Suppressor macrophage treated with lipopolysaccharide for 4 hours (primary cell): ENCODE measurements at places on chromosomes 4 and X.

GRCh38 chr4:183416879-183417755 lies 27.3 kb upstream of the CDKN2AIP start:
- no peak for DNase-seq

DNA sequence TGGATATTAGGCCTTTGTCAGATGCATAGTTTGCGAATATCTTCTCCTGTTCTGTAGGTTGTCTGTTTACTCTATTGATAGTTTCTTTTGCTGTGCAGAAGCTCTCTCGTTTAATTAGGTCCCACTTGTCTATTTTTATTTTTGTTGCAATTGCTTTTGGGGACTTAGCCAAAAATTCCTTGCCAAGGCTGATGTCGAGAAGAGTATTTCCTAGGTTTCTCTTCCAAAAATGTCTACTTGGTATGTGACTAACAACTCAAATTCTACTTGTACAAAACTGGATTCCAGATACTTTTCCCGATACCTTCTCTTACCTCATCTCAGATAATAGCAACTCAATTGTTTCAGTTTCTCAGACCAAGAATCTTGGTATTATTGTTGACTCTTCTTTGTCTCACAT lies 142.4 kb upstream of the GLRA2 start:
- no peak for DNase-seq

- no peak for DNase-seq
Measured at GRCh38 chr4:154478547-154478946, 13.1 kb downstream of the DCHS2 start.

GRCh38 chr4:68288393-68288740 lies 42.9 kb upstream of the TMPRSS11B start:
- DNase-seq: no peak

- no peak for DNase-seq
Measured at GRCh38 chr4:125541836-125542385, 227.2 kb downstream of the FAT4 start.

DNA sequence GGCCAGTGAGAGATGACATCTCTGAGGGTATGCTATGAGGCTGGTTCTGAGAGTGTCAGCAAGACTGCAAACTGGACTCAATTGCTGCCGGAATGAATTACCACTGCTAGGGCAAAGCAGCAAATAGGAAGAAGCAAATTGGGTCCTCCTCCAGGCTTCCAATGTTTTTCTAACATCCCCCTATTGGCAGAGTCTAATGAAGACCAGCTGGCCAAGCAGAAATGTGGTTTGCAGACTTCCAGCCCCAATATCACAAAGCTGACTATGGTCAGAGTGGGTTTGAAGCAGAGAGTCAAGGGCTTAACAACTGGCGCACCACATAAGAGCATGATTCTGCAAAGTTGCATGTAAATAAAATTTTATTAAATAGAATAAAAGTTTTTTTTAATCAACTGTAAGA lies 225.4 kb upstream of the GLRA2 start:
- no peak for DNase-seq

- DNase-seq: peak; percentile 4
Measured at GRCh38 chr4:121838136-121838535, 14.5 kb upstream of the CCNA2 start.

GRCh38 chr4:146343199-146343598 lies 128.9 kb downstream of the REELD1 start:
- DNase-seq: no peak

- no peak for DNase-seq
Measured at GRCh38 chr4:189285377-189285776, 655.3 kb upstream of the FRG1 start.

GRCh38 chr4:153759407-153760316 lies at the start of gene RNF175:
RNF175 (minus strand) TSS chr4:153760024; CDS start chr4:153759862, 162 bp downstream.
- peak; percentile 21 for DNase-seq

- peak; percentile 35 for DNase-seq
Measured at GRCh38 chr4:185730387-185730786, 81.6 kb downstream of the SORBS2 start.

- DNase-seq: peak; percentile 11
Measured at GRCh38 chrX:110414679-110415439, 56.2 kb downstream of the RTL9 start.

DNA sequence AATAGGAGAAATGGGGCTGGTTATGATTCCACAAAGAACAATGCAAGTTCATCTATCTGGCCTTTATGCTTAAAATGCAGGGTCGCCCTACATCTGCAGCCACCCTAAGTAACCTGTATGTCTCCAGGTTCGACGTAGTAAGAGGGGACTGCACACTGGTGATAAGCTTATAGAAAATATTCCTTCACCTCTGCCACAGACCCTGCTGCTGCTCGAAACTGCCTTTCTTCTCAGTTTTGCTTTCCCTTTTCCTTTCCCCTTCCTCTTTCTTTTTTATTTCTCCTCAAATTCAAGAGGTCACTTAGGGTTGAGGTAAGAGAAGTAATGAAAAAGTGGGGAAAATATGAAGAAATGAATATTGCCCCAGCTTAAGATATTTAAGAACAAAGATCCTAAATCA lies 123.5 kb downstream of the DCHS2 start:
- peak; percentile 8 for DNase-seq

DNA sequence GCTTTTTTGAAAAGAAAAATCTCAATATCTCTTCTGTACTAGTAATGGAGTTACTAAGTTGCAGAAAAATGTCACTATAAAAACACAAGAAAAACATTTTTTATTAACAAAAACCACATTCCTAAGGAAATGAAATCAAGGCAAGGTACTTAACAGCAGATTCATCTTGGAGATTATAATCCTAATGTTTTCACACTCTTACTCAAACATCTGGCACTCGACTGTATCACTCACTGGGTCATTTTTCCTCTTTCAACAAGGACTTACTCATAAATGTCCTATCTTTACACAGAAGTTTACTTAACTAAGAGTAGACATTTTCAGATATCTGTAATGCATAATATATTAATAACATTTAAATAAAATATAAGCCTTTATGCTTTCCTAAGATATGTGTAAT lies 216.6 kb downstream of the NR3C2 start:
- DNase-seq: no peak
